Psoas muscle (tissue), 8 donors: ENCODE measurements at places on chromosomes 3 and 15. TPM values are rescaled to one million over a fixed set of nuclear protein-coding genes. Genes with fewer than 3 reads are reported as not detected.

Gene CLDN11
- 3.0 TPM for total RNA-seq

Gene DHFR2
- total RNA-seq, result 1.7 TPM

- no peak for DNase-seq
Observed at GRCh38 chr3:79203144-79203519, 564.7 kb downstream of the ROBO1 start.

Gene BAHD1
- 13.3 TPM for total RNA-seq

Gene ZBTB20
- total RNA-seq, result 51.6 TPM

- DNase-seq, result no peak
Observed at GRCh38 chr15:35885870-35886269, 339.9 kb upstream of the DPH6 start.

- DNase-seq, result no peak
Observed at GRCh38 chr3:125147491-125147820, 65.1 kb downstream of the SLC12A8 start.

Gene HAPLN3
- total RNA-seq, result 3.9 TPM

DNA sequence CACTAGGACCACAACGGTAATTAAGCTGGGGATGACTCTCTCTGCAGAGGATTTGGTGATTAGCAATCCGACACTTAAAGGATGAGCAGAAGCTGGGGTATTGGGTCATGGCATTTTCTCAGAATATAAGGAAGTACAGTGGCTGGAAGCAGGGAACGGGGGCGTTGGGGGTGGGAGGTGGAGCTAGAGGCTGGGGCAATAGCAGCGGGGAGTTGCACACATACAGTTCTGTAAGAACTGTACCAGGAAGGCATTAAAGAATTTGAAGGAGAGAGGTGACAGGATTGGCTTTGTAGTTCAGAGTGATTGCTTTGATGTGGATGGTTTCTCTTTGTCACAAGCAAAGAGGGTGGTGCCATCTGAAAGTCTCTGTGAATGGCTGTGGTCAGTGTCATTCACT, 28.2 kb downstream of the PSMD6 start:
- no peak for DNase-seq

Gene TIMMDC1
- 198 TPM for total RNA-seq

DNA sequence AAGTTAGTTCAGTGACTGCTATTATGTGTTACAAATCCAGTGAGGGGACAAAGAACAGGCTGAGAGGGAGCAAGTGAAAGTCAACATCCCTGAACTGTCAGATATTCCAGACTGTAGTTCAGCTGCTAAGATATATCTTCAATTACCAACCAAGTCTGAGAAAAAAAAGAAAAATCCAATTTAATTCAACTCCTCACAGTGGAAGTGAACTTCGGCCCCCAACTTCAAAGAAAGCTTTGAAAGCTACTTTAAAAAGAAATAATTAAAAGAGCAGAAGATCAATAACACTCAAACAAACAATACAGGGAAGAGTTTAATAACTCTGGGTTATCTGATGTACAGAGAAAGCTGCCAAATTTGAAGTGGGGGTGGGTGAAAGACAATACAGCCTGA, 174.0 kb downstream of the SERPINI1 start:
- DNase-seq, result no peak

- no peak for DNase-seq
Observed at GRCh38 chr3:25437953-25438352, 9.9 kb downstream of the RARB start.

DNA sequence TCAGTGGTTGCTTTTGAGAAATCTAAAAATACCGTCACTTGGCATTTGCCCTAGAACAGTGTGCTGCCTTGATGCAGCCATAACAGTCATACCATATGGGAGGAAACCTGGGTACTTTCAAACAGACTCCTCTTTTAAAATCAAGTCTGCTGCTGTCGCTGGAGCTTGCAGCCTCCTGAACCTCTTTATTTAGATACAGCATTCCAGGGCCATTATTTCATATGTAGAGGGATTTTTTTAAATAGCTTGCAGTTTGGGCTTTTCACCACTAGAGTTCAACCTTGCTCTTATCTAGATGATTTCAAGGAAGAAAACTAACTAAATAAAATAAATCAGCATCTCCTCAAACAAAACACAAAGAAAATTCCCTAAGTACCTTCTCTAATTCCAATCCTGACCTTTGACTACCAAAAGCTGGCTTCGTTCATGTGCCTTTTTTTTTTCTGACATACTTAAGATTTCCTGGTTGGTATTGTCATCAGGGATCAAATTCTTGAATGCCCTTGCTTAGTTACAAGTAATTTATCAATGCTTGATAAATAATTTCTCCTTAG, 111.6 kb downstream of the KBTBD8 start:
- no peak for DNase-seq

GRCh38 chr15:31569836-31570235, 243.2 kb downstream of the KLF13 start:
- DNase-seq, result no peak

GRCh38 chr15:41806291-41807181, 21.4 kb upstream of the JMJD7 start:
- DNase-seq, result no peak

GRCh38 chr15:61025781-61026180, 203.3 kb downstream of the RORA start:
- no peak for DNase-seq

- DNase-seq, result no peak
Observed at GRCh38 chr3:87973906-87974305, 84.9 kb downstream of the CGGBP1 start.

Gene SLCO2A1
- total RNA-seq, result 5.2 TPM

Gene USP8
- total RNA-seq, result 42.9 TPM

Gene DLEC1
- not detected for total RNA-seq

DNA sequence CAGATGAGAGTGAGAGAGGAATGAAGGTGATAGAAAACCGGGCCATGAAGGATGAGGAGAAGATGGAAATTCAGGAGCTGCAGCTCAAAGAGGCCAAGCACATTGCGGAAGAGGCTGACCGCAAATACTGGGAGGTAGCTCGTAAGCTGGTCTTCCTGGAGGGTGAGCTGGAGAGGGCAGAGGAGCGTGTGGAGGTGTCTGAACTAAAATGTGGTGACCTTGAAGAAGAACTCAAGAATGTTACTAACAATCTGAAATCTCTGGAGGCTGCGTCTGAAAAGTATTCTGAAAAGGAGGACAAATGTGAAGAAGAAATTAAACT, 88.9 kb downstream of the EOMES start:
- no peak for DNase-seq

GRCh38 chr3:135806317-135806716, 159.2 kb upstream of the PPP2R3A start:
- no peak for DNase-seq

DNA sequence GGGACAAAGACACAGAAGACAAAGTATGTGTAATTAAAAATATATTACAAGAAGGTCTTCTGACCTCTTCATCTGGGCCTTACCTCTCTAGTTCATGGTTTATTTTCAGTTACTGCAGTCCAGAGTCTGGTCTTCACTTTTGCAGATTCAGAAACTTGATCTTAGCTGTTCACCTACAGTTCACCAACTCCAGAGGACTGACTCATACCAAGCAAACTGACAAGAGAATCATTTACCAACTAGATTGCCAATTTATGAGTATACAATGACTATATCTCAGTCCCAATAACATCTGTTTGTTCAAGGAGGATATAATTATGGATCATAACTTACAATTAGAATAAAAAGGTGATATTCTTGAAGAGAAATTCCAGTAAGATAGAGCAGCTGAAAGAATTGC, 9.0 kb downstream of the P2RY1 start:
- no peak for DNase-seq

Gene SSR3
- 70.5 TPM for total RNA-seq

Gene PP2D1
- total RNA-seq, result not detected

DNA sequence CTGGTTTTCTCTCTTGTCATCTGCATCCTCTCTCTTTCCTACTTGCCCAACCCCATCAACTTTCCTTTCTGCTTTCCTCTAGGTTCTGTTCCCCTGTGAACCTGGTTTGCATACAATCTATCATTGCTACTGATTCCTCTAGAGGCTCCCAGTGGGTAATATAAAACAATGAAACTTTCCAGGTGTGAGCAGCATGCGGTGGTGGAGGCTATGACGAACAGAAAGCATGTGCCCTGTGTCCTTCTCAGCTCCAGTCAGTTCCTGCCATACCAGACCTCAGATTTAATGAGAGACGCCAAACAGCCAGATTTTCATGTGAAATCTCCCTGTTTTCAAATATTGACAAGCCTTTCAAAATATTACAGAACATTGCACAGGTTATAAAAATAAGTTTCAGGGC, 3.5 kb upstream of the ACAP2 start:
- no peak for DNase-seq

DNA sequence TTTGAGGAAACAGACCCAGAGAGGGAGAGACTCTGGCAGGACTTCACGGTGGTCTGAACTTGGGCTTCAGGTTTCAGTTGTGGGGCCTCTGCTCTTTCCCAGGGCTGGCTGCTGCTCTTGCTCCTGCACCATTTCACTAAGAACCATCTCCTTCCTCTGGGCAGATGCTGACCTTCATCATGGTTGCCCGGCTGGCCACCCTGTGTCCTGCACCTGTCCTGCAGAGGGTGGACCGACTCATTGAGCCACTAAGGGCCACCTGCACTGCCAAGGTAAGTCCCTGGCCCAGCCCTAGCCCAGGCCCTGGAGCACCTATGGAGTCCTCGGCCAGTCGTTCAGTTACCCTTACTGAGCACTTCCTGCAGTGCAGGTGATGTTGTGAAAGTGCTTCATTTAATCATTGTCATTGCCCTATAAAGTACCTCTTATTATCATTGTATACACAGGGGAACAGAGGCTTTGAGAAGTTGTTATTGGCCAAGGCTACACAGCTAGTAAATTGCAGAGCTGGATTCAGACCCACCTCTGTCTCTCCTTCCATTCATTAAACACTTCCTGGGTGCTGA, 10.0 kb downstream of the RPL32 start:
- DNase-seq, result no peak

DNA sequence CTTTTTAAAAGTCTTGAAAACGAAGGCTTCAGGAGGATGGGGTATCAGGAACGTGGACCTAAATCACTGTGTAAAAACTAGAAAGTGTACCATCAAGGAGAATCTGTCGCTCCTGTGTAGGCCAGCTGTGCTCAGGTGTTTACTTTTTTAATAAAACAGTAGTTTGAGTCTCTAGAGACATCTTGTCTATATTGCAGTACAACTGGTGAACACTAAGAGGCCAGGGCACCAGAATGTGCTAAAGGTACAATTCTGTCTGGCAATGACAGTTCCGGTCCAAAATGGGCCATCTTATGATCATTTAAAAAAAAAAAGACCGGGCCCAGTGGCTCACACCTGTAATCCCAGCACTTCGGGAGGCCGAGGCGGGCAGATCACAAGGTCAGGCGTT, 61.8 kb upstream of the MCF2L2 start:
- DNase-seq, result no peak

DNA sequence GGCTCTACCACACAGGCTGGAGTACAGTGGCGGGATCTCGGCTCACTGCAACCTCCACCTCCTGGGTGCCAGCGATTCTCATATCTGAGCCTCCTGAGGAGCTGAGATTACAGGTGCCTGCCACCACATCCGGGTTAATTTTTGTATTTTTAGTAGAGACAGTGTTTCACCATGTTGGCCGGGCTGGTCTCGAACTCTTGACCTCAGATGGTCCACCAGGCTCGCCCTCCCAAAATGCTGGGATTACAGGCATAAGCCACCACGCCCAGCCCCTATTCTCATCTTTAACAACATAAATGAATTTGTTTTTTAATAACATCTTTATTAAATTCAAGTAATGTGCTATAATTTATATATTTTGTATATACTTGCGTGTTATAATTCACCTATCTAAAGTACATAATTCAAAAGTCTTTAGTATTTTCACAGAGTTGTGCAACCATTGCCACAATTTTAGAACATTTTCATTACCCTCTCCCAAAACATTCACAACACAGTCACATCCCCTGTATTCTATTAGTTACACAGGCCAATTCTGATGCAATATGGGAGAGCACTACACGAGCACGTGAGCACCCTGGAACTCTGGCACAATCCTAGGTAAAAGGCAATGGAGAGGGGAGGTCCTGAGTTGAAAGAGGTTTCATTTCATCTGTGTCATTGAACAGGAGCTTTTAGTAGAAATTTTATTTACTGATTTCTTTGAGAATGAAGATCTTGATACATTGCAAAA, 21.2 kb upstream of the MTMR14 start:
- no peak for DNase-seq

DNA sequence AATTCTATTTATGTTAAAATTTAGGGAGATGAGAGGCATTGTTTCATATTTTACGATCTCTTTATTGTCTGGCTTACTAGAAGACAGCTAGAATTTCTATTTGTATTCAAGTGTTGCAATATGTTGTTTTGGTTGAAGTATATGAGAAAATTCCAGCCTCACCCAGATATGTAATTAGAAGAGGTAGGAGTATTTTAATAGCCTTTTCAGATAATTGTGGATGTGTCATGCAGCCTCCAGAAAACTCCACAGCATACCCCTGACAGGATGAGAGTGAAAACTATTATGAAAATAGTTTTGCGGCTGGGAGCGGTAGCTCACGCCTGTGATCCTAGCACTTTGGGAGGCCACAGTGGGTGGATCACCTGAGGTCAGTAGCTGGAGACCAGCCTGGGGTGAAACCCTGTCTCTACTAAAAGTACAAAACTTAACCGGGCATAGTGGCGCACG, 21.5 kb upstream of the USP3 start:
- DNase-seq, result no peak

Gene RPSA
- 738 TPM for total RNA-seq

Gene CRABP1
- not detected for total RNA-seq

GRCh38 chr15:37616215-37616614, 318.2 kb upstream of the TMCO5A start:
- no peak for DNase-seq

Gene STAC
- 0.69 TPM for total RNA-seq

DNA sequence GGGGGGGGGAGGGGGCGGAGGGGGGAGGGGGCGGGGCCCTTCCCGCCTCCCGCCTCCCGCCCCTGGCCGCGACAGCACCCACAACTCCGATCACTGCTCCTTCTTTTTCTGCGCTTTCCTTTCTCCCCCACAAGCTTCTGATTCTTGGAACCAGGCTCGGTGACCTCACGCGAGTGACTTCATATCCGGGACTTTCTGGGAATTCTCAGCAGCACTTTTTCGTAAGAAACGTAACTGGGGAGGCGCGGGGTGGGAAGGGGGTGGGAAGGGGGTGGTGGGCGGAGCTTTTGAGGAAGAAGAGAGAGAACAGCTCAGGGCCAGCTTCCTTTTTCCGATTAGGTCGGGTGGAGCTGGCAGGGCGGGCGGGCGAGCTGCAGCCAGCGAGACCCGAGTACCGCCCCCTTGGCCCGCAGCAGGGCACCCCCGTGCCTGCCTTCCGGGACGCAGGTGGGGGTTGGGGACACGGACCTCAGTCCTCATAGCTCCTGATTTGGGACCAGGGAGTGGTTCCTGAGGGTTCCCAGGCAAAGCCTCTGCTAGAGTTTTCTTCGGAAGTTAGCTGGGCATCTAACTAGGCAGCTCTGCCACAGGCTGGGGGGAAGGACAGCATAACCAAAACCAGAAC, 14.6 kb downstream of the XIRP1 start:
- peak; percentile 89 for DNase-seq

Gene IQCF5
- not detected for total RNA-seq

- DNase-seq, result no peak
Observed at GRCh38 chr3:123076496-123077418, 9.9 kb downstream of the PDIA5 start.

Gene MAP1A
- 7.1 TPM for total RNA-seq

Gene TMEM158
- total RNA-seq, result 1.5 TPM

Gene SERINC4
- 0.18 TPM for total RNA-seq

Gene ZMYND10
- total RNA-seq, result 0.99 TPM

GRCh38 chr15:70154718-70155347, 57.1 kb upstream of the TLE3 start:
- DNase-seq, result no peak
